Activated CD8-positive, alpha-beta memory T cell treated with anti-CD3 and anti-CD28 coated beads, Interleukin-2, amount 10 ng/mL, durations not matched to agents 7 days and 5 days (primary cell): ENCODE measurements at places on chromosomes 1 and 21.

GRCh38 chr1:54996869-54997710, 1.6 kb upstream of the BSND start:
- DNase-seq, result no peak

GRCh38 chr1:114703242-114703641, 7.9 kb upstream of the AMPD1 start:
- no peak for DNase-seq

DNA sequence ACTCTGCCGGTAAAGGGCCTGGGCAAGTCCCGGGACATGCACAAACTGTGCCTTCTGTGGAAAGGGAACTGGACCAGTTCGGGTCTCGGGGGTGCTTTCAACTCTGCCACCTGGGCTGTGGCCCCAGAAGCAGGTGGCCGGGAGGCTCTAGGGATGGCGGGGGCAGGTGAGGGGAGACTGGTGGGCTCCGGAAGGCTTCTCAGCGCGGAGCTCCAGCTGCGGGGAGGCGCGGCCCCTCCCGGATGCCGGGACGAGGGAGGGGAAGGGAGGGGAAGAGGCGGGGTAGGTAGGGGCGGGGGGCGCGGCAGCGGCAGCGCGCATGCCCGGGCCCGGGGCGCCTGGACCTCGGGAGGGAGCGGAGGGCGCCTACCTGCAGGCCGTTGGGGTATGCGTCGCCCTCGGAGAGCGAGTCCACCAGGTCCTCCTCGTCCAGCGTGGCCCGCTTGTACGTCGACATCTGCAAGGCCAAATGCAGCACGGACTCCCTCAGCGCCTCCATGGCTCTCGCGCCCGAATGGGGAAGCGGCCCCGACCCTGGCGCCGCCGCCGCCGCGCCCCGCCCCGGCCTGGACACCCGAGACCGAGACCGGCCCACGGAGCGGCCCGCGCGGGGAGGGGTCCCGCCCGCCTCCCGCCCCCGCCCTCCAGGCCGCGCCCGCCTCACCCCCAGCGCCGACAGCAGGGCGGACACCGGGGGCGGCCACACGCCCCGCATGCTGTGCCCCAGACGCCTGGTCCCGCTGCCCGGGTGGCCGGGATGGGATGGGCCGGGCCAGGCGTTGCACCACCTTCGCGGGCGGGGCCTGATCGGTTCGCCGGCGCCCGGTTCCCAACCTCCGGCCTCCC, at the start of gene ECE1:
Gene ECE1, minus strand, starts transcription at position 764 of the 846 bp plus-strand sequence. Its CDS starts 49 bp downstream, at position 715.
- DNase-seq, result peak; percentile 51

- no peak for DNase-seq
These were observed 56.9 kb upstream of the ATP2B4 start for GRCh38 chr1:203569490-203570318.
